ENCODE measurements at places on chromosomes 7 and 10. TPM values are rescaled to one million over a fixed set of nuclear protein-coding genes. Genes with fewer than 3 reads are reported as not detected.

The GDF2 gene
- 12.3 TPM for total RNA-seq

GRCh38 chr10:9709849-9710248, 1307.8 kb upstream of the CELF2 start:
- H3K27me3 ChIP-seq, result no peaks in the 10 kb centered on the region
- no peaks in the 10 kb centered on the region for H3K4me1 ChIP-seq
- no peak overlapping the region for H3K4me3 ChIP-seq
- no peak overlapping the region for H3K27ac ChIP-seq
- no peaks in the 10 kb centered on the region for H3K36me3 ChIP-seq
- DNase-seq, result no peak

The MALRD1 gene
- 0.31 TPM for total RNA-seq

GRCh38 chr7:79489371-79489770, 35.9 kb upstream of the MAGI2 start:
- no peaks in the 10 kb centered on the region for H3K36me3 ChIP-seq
- no peak for DNase-seq
- H3K4me3 ChIP-seq, result no peak overlapping the region
- H3K27ac ChIP-seq, result no peak overlapping the region
- H3K27me3 ChIP-seq, result no peaks in the 10 kb centered on the region
- peaks cover 3% of the 10 kb centered on the region for H3K4me1 ChIP-seq

GRCh38 chr7:146636581-146636980, 520.0 kb downstream of the CNTNAP2 start:
- no peak overlapping the region for H3K4me3 ChIP-seq
- no peaks in the 10 kb centered on the region for H3K4me1 ChIP-seq
- no peaks in the 10 kb centered on the region for H3K36me3 ChIP-seq
- H3K27me3 ChIP-seq, result no peaks in the 10 kb centered on the region

The CLDN3 gene
- total RNA-seq, result 31.2 TPM

DNA sequence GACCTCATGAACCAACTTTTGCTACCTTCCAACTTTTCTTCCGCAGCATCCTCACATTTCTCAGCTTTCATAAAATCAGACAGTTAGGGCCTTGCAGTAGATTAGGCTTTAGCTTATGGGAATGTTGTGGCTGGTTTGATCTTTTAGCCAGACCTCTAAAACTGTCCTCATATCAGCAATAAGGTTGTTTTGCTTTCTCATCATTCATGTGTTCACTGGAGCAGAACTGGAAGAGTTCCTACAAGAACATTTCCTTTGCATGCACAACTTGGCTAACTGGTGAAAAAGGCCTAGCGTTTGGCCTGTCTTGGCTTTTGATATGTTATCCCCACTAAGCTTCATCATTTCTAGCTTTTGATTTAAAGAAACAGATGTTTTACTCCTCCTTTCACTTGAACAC, 130.0 kb upstream of the LRRTM3 start:
- H3K27me3 ChIP-seq, result no peaks in the 10 kb centered on the region
- H3K36me3 ChIP-seq, result no peaks in the 10 kb centered on the region
- no peak overlapping the region for H3K4me3 ChIP-seq
- no peaks in the 10 kb centered on the region for H3K4me1 ChIP-seq

The CRHR2 gene
- not detected for total RNA-seq

The SYPL1 gene
- 39.3 TPM for total RNA-seq

DNA sequence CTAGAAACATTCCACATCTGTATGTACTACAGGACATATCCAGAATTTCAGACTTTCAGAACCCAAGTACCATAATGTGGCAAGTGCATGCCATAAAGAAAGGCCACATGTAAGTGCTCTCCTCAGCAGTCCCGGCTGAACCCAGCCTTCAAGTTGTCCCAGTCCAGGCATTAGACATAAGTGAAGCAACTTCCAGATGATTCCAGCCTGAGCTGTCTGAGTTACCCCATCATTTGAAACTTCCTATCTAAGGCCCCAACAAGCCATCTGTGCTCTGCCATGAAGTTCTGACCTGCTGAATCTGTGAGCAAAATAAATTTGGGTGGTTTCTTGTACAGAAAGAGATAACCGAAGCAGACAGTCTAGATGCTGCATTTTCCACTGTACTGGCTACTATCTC, 218.8 kb downstream of the IPMK start:
- H3K27me3 ChIP-seq, result no peaks in the 10 kb centered on the region
- no peaks in the 10 kb centered on the region for H3K36me3 ChIP-seq
- H3K4me3 ChIP-seq, result no peak overlapping the region
- no peak for DNase-seq
- no peak overlapping the region for H3K27ac ChIP-seq

The NYAP1 gene
- 0.33 TPM for total RNA-seq

DNA sequence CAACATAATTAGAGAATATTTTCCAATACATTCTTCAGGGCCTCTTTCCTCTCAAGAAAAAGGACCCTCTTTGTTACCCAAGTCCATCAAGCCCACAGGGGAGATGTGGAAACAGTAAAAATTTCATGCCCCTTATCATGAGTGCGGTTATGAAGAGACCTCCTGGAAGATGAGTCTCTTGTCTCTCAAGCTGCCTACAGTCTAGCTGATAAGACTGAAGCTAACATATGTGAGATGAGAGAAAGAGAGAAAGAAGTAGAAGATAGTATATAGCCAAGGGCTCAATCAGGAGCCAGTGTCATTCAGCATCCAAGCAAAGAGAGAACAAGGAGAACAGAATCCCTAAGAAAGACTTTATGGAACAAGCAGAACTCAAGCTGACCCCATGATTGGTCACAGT, 75.9 kb upstream of the CABCOCO1 start:
- no peaks in the 10 kb centered on the region for H3K36me3 ChIP-seq
- H3K27ac ChIP-seq, result no peak overlapping the region
- DNase-seq, result no peak
- no peaks in the 10 kb centered on the region for H3K4me1 ChIP-seq
- no peaks in the 10 kb centered on the region for H3K27me3 ChIP-seq

GRCh38 chr7:151626422-151627115, 106.9 kb upstream of the RHEB start:
- DNase-seq, result no peak
- no peak overlapping the region for H3K27ac ChIP-seq
- no peak overlapping the region for H3K4me3 ChIP-seq
- H3K36me3 ChIP-seq, result no peaks in the 10 kb centered on the region
- H3K4me1 ChIP-seq, result no peaks in the 10 kb centered on the region
- no peaks in the 10 kb centered on the region for H3K27me3 ChIP-seq

GRCh38 chr10:80156216-80156615, 23.7 kb downstream of the PLAC9 start:
- no peak overlapping the region for H3K27ac ChIP-seq
- no peaks in the 10 kb centered on the region for H3K27me3 ChIP-seq
- H3K4me3 ChIP-seq, result no peak overlapping the region
- no peaks in the 10 kb centered on the region for H3K4me1 ChIP-seq
- no peak for DNase-seq

- H3K4me3 ChIP-seq, result no peak overlapping the region
- H3K36me3 ChIP-seq, result no peaks in the 10 kb centered on the region
- H3K27me3 ChIP-seq, result no peaks in the 10 kb centered on the region
- H3K4me1 ChIP-seq, result peaks cover 8% of the 10 kb centered on the region
- DNase-seq, result no peak
Measured at GRCh38 chr10:95537542-95537927, 23.6 kb downstream of the SORBS1 start.

DNA sequence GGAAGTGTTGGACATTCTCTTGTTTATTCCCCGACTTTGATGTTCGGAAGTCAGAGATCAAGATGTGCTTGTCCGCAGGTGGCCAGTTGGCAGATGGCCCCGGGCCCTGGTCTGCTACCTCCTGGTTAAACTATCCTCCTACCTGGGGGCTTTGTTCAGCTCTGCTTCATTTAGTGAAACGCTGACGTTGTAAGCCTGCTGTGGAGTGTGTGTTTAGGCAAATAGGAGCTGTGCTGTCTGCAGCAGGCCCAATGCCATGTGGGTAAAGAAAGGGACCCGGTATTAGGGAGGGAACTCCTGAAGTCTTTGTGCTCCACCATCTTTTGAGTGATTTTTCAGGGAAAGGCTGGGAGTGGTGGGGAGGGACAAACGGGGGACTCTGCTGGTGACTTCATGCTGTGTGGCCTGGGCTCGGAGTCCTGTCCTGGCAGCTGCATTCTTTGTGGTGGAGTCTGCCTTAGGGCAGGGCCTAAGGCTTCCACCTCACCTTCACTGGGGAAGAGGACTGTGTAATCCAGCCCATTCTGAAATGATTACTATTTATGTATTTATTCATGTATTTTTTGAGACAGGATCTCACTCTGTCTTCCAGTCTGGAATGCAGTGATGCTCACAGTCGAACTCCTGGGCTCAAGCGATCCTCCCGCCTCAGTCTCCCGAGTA, 171.1 kb upstream of the KLF6 start:
- H3K36me3 ChIP-seq, result no peaks in the 10 kb centered on the region
- no peaks in the 10 kb centered on the region for H3K4me1 ChIP-seq
- no peak overlapping the region for H3K4me3 ChIP-seq
- DNase-seq, result no peak
- no peaks in the 10 kb centered on the region for H3K27me3 ChIP-seq

The IL6 gene
- not detected for total RNA-seq

- no peaks in the 10 kb centered on the region for H3K36me3 ChIP-seq
- H3K4me1 ChIP-seq, result no peaks in the 10 kb centered on the region
- H3K27ac ChIP-seq, result no peak overlapping the region
- no peaks in the 10 kb centered on the region for H3K27me3 ChIP-seq
- no peak for DNase-seq
- no peak overlapping the region for H3K4me3 ChIP-seq
Measured at GRCh38 chr7:90387470-90388240, 15.6 kb upstream of the CLDN12 start.

The PCGF6 gene
- total RNA-seq, result 8.5 TPM

DNA sequence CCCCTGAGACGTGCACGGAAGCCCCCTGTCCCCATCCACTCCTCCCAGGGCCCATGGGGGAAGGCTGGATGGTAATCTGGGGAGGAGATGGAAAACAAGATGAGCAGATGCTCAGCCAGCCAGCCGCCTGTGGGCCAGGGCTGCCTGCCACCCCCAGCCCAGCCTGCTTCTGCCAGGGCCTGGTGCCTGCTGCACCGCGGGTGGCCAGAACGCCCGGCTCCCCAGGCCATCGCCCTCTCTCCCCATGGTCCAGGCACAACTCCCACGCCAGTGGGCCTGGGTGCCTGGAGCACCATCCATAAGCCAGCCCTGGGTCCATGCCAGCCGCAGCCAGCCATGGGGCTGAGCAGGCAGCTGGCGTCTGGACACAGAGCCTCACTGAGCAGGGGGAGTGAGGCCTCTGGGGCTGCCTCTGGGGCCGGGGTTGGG, 57.2 kb upstream of the ELN start:
- no peak overlapping the region for H3K27ac ChIP-seq
- H3K4me3 ChIP-seq, result no peak overlapping the region
- no peaks in the 10 kb centered on the region for H3K27me3 ChIP-seq

GRCh38 chr7:90404777-90405176, 1.5 kb downstream of the CLDN12 start:
- H3K4me1 ChIP-seq, result no peaks in the 10 kb centered on the region
- DNase-seq, result no peak
- no peak overlapping the region for H3K4me3 ChIP-seq
- no peak overlapping the region for H3K27ac ChIP-seq

The MYPN gene
- total RNA-seq, result 0.31 TPM

The CACNB2 gene
- total RNA-seq, result 0.70 TPM

Measured in right lobe of liver (tissue), 6 donors.